ENCODE measurements at places on chromosomes 5 and 9.
A peak's percentile ranks its signal among the peaks of the same experiment; 100 is the strongest.

DNA sequence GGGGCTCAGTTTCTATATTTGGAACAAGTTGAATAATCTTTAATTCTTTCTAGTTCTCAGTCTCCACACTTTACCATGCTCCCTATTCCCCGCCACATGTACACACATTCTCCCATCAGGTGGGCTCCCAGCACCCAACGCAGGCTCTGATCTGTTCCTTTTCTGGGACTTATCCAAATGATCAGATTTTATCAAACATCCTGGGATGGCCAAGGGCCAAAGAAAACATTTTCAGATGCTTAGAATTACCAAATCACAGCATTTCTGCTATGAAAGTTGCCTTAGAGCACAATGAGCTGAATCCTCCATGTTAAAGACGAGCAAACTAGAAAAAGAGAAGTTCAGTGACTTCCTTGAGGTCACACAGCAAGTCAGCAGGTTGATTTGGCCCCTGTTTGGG lies 153.4 kb downstream of the SEC61B start:
- DNase-seq = no peak

- no peak for DNase-seq
Measured at GRCh38 chr5:61089351-61089750, 72.9 kb downstream of the SMIM15 start.

- no peak for DNase-seq
Measured at GRCh38 chr9:98281281-98281680, 25.8 kb upstream of the TBC1D2 start.

GRCh38 chr5:14341571-14342230 lies 198.6 kb downstream of the TRIO start:
- no peak for DNase-seq

DNA sequence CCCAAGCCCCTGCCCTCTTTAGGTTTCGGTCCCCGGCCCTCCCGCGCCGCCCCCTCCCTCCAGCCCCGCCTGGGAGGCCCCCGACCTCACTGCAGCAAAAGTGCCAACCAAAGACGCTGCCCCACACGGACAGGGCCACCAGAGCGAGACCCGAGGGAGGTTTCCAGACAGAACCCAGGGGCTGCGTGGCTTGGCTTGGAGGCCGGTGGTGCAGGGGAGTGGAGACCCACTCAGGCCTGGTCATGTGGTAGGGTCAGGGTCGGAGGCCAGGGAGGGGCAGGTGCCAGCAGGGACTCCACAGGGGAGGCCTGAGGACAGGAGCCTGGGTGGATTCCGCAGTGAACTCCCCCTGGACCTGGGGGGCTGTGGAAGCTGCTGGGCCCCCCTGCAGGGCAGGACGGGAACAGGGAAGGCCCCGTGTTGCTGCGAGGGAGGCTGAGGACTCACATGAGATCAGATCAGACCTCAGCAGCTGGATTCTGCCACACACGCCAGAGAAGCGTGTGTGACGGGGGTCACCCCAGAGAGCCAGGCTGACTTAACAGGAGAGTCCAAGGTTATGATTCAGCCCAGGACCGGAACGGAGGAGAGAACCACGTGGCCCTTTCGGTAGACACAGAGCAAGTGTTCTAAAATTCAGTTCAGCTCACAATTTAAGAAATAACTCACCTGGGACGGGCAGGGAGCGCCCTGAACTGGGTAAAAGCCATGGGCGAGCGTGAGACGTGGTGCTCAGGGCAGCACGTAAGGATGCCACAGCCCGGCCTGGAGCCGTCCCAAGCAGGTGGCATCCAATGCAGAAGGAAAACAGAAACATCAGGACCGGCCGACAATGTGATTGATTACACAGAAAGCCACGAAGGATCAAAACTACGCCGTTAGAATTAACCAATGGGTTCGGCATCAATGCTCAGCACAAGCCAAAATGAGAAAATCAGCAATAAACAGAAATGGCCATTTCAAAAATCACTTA lies 38.9 kb downstream of the EXD3 start:
- DNase-seq = no peak

DNA sequence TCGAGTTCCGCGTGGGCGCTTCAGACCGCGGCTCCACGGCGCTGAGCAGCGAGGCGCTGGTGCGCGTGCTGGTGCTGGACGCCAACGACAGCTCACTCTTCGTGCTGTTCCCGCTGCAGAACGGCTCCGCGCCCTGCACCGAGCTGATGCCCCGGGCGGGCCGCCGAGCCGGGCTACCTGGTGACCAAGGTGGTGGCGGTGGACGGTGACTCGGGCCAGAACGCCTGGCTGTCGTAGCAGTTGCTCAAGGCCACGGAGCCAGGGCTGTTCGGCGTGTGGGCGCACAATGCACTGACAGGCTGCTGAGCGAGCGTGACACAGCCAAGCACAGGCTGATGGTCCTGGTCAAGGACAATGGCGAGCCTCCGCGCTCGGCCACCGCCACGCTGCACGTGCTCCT lies 3.7 kb upstream of the PCDHB15 start:
- DNase-seq = no peak

- DNase-seq = peak; percentile 87
Measured at GRCh38 chr9:125558453-125559092, 148.4 kb downstream of the MAPKAP1 start.

DNA sequence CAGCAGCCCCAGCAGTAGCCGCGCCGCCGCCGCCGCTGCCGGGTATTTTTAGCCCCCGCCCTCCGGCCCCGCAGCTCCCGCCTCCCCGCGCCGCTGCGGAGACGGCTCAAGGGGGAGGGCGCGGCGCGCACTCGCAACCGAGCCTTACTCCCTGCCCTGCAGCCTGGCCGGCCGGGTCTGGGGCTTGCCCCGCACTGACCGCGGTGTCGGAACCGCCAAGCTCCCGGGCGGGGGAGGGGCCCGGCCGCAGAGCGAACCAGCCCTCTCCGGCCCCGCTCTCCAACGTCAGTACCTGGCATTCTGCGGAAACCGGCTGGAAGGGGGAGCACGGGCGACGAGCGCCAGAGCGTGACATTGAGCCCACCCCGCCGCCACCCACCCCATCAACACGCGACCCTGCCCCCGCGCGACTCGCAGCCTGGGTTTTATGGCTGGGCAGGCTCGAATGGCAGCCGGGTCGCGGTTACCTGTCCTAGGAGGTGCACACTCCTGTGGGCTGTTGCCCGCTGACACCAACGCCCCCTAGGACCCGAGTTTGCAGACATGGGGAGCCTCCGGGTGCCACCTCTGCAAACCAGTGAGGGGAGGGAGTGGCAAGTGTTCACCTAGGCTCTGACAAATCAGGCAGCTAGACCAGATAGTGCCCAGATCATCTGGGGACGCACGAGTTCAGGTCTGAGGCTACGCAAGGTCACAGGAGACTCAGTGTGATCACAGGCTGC lies at the start of gene ACSL6:
TSS of gene ACSL6 (minus strand) at position 37 of the 722 bp plus-strand sequence. CDS start 105 bp downstream, outside the sequence.
- DNase-seq = no peak

DNA sequence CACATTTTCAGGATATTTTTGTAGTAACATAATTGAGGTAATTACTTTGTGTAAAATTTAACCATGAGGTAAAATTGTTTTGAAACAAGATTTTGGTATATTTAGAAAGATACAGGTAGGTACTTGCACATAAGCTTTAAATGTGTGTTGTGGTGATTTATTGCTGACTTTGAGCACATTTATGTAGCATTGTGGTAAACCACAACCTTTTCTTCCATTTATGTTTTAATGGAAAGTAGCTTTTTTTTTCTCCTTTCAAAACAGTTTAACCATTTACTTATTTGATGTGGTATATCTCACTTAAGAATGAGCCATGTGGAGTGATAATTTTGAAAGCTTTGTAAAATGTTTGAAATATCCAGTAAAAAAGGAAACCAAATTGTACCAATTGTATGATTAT lies 35.6 kb downstream of the FCHO2 start:
- no peak for DNase-seq

DNA sequence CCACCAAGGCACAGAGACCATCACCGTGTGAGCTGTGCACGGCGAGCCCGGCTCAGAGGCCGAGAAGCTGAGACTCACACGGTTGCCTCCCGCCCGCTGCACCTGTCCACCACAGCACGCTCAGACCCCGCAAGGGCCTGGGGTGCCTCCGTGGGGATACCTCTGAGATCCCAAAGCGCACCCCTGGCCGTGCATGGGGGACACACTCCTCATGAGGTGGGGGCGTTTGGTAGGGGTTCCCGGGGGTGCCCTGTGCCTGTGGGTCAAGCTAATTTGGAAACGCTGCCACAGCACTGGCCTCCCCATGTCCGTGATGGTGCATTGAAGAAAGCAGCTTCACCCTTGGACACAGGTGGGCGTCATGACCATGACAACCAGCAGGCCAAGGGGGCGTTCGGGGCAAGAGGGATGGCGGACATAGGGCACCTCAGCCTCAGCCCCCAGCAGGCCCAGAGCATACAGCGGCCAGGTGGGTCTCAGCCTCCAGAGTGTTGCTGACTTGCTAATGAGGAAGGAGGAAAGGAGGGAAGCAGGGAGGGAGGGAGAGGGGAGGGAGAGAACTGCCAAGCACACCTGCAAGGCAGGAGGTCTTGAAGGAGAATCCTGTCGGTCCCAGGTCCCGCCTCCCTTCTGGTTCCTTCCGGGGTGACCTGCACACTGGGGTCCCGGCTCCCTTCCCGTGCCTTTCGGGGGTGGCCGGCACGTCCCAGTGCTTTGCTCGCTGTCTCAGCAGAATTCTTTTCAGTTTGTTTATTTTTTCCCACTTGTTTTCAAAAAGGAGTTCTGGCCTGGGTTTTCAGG lies 34.7 kb downstream of the GLT6D1 start:
- no peak for DNase-seq

DNA sequence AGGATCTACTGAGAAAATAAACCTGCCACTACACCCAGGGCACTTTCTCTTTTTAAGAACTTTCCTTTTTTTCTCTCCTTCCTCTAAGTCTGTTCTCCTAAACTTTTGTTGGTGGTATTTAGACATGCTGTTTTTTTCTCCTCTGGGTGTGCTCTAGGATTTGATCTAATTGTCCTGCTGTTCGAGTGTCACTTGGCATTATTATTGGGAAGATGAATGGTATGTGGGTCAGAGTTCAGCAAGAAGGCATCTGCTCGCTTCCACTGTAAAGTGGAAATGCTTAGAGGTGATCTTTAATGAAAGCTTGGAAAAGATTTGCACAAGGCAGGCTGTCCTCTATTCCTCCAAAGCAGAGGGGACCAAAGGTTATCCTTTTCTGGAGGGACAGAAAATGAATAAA lies 1.3 kb upstream of the PLPPR1 start:
- no peak for DNase-seq

- DNase-seq = no peak
Measured at GRCh38 chr9:123649909-123650308, 280.0 kb downstream of the DENND1A start.

DNA sequence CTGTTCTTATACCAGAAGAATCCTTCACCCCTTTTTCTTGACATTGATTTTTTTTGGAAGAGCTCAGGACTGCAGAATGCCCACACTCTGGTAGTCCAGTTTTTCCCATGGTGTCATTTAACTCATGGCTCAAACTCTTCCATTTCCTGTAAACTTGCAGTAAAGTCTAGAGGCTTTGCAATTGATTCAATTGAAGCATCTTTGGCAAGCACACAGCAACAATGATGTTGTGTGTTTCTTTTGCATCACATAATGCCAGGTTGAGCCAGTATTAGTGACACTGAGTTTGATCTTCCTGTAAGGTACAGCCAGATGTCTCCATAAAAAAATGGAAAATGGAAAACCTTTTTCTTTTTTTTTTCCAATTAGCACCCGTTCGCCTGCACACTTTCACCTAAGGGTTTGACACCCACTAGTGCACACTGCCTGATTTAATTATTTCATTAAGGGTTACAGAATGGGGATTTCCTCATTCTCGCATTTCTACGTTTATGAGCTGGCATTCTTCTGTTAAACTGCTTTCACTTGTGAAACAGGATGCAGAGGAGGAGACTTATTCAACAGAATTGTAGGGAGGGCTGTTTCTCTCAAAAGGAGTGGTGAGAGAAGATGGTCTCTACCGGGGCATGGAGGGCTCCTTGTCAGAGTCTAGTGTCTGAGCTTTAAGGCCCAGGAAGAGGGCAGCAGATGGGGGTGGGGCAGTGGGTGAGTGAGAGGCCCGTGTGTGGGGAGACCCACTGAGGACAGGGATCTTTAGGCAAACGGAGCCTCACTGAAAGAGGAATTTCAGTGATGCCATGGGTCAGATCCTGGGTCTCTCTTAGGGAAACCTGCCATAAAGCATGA lies 2.2 kb upstream of the S1PR3 start:
- peak; percentile 63 for DNase-seq

DNA sequence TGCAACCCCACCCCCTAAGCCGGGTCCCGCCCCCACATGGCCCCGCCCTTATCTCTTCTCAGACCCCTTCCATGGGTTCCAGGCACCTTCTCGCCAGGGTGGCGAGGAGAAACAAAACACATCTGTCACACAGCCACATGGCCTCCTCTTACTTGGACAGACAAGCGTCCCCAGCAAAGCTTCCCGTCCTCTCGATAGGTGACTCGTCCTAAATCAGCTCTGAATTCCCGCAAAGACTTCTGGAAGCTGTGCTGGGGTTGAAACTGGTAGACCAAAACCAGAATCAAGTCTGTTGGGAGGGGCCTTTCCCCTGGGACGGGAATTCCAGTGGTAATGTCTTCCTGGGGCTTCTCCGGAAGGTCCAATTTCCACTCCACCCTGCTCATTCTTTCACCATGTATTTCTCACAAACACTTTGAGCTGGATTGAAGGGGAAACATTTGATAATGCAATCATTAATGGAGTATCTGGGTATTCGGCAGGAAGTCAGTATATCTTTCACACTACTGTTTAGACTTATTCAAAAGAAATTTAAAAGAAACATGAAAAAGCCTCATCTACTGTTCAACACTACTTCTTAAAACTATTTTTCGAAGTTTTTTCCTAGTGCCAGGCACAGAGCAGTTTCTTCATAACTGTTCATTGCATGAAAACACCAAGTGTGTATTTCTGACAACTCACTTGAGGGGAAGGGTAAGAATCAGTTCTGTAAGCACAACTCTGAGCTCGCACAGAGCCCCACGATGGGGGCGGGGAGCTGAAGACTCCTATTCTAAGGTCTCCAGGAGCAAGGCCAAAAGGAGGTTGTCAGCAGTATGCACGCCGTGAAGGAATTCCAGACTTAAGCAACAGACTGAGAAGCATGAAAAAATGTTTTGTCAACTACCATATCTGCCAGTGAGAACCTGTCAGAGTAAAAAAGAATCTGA lies 644 bp upstream of the CTNNAL1 start:
- peak; percentile 83 for DNase-seq

- DNase-seq = no peak
Measured at GRCh38 chr5:131677115-131677514, 42.1 kb upstream of the RAPGEF6 start.

DNA sequence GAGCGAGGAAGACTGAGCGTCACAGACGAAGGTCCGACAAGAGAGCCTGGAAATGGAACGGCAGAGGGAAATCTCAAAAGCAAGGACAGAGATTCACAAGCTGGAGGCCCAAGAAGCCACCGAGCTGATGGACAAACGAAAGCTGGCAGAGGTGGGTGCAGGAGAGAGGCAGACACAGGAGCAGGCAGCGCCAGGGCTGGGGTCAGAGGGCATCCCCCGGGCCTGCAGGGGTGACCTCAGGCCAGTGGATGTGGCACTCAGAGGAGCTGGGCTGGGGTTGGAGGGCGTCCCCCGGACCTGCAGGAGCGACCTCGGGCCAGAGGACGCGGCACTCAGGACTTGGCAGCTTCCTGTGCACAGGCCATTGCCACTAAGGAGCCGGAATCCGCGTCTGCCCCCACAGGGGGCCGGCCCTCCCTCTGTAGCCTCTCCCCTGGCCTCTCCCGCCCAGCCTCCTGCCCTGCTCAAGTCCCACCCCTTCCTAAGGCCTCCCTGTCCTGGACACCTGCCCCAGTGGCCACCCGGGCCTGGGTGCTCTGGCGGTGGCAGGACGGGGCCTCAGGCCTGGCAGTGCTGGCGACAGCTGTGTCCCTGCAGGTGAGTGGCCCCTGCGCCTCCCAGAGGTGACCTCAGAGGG lies 40.4 kb downstream of the EXD3 start:
- no peak for DNase-seq

- no peak for DNase-seq
Measured at GRCh38 chr5:159972538-159973362, 36.2 kb upstream of the TTC1 start.

- DNase-seq = no peak
Measured at GRCh38 chr9:77935974-77936373, 95.6 kb downstream of the GNAQ start.

All from fibroblast of the aortic adventitia (primary cell).